ENCODE measurements at places on chromosomes 3 and 15.

DNA sequence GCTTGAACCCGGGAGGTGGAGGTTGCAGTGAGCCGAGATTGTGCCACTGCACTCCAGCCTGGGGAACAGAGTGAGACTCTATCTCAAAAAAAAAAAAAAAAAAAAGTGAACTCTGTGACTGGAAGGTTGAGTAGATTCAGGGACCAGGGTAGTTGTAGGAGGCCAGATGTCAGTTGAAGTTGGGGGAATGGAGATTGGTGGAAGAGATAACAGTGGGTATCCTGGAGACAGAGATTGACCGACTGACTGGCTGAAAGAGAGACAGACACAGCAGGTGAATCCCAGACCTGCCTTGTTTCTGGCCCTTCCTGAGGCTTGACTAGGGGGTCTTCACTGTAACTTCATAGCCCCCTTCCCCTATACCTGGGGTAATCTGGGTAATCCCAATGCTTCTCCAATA, 22.1 kb upstream of the RNU6-1 start:
- H3K27ac ChIP-seq, result no peak overlapping the region
- peaks cover 15% of the 10 kb centered on the region for H3K4me1 ChIP-seq
- H3K36me3 ChIP-seq, result no peaks in the 10 kb centered on the region
- no peak for DNase-seq

- no peaks in the 10 kb centered on the region for H3K27me3 ChIP-seq
- no peak overlapping the region for H3K4me3 ChIP-seq
- H3K4me1 ChIP-seq, result no peaks in the 10 kb centered on the region
- H3K27ac ChIP-seq, result no peak overlapping the region
- no peak for DNase-seq
- H3K36me3 ChIP-seq, result no peaks in the 10 kb centered on the region
Measured at GRCh38 chr15:48547286-48547685, 98.2 kb downstream of the FBN1 start.

- H3K27ac ChIP-seq, result peak overlapping the region; percentile 53
- no peaks in the 10 kb centered on the region for H3K27me3 ChIP-seq
- H3K4me3 ChIP-seq, result no peak overlapping the region
- peaks cover 58% of the 10 kb centered on the region for H3K4me1 ChIP-seq
- DNase-seq, result no peak
- H3K36me3 ChIP-seq, result peaks cover 4% of the 10 kb centered on the region
Measured at GRCh38 chr3:43327582-43327979, 41.2 kb downstream of the SNRK start.

DNA sequence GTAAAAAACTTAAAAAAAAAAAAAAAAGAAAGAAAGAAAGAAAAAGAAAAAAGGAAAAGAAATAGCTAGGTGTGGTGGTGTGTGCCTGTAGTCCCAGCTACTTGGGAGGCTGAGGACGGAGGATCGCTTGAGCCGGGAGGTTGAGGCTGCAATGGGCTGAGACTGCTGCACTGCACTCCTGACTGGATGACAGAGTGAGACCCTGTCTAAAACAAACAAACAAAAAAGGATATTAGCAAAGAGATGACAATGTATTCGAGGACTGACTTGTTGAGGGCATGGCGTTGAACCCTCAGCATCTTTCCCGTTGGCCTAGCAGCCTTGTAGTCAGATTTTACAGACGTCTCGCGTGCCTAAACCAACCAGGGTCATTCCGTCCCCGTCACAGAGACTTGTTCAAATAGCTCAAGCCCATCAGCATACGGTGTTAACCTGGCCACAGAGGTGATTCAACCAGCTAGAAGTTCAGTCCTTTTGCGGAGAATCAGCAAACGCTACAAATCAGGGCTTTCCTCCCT, 528 bp upstream of the NIT2 start:
- H3K4me1 ChIP-seq, result peaks cover 15% of the 10 kb centered on the region
- H3K36me3 ChIP-seq, result no peaks in the 10 kb centered on the region
- H3K27ac ChIP-seq, result peak overlapping the region; percentile 83
- no peak for DNase-seq

GRCh38 chr15:52103217-52104207, 9.1 kb downstream of the BCL2L10 start:
- no peaks in the 10 kb centered on the region for H3K36me3 ChIP-seq
- peaks cover 3% of the 10 kb centered on the region for H3K4me1 ChIP-seq
- no peak for DNase-seq
- H3K27ac ChIP-seq, result no peak overlapping the region

DNA sequence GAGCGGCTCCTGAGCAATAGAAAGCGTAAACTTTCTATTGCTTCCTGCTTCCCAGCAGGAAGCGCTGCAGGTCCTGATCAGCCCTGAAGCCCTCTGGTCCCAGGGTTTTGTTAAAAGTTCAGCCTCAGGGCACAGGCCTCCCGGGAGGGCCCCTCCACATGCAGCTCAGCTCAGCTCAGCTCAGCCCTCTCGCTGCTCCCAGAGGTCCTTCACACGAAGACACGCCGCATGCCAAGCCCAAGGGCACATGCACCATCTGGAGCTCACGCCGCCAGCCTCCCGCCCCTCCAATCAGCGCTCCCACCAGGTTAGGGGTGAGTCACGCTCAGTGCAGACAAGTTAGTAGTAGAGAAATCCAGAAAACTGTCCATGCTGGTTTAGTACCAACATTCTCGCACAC, 12.7 kb downstream of the TKT start:
- peaks cover 82% of the 10 kb centered on the region for H3K4me1 ChIP-seq
- peaks cover 41% of the 10 kb centered on the region for H3K36me3 ChIP-seq
- no peak overlapping the region for H3K4me3 ChIP-seq
- no peaks in the 10 kb centered on the region for H3K27me3 ChIP-seq
- peak overlapping the region; percentile 61 for H3K27ac ChIP-seq

Measured in lower lobe of right lung (tissue), 2 donors.